ENCODE measurements at places on chromosomes 16 and 17.

- DNase-seq: no peak
Measured at GRCh38 chr16:14538604-14539003, 91.5 kb downstream of the PARN start.

- no peak for DNase-seq
Measured at GRCh38 chr17:81328489-81328888, 33.4 kb upstream of the SLC38A10 start.

DNA sequence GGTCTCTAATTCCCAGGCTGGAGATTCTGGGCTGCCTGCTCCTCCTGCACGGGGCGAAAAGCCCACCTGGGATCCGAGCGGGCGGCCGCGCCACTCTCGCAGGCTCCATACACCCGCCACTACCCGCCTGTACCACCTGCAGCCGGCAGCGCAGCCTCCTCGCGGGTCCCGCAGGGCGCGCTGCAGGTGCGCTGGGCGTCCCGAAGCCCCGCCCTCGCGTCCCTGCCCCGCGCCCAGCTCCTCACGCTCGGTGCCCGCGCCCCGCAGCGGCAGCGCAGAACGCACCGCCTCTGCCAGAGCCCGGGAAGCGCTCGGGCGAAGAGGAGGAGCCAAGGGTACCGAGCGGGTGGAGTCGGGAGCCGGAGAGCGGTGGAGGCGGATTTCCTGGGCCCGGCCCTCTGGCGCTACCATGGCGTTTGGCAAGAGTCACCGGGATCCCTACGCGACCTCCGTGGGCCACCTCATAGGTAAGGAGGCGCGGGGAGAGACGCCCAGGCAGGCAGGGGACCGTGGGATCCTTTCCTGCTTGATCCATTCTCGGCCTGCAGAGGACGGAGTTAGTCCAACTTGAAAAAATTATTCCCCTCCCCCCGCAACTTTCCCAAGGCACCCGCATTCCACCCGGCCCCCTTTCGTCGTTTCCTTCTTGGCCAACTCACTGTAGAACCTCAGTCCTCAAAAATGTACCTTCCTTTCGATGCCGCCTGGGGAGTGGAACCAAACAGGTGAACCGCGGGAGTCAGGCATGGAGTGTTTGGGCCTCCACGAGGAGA lies at the start of gene TOM1L1:
Gene TOM1L1 (plus strand): TSS at position 396 of the 773 bp plus-strand sequence. CDS start 14 bp downstream, at position 410.
- DNase-seq: no peak

DNA sequence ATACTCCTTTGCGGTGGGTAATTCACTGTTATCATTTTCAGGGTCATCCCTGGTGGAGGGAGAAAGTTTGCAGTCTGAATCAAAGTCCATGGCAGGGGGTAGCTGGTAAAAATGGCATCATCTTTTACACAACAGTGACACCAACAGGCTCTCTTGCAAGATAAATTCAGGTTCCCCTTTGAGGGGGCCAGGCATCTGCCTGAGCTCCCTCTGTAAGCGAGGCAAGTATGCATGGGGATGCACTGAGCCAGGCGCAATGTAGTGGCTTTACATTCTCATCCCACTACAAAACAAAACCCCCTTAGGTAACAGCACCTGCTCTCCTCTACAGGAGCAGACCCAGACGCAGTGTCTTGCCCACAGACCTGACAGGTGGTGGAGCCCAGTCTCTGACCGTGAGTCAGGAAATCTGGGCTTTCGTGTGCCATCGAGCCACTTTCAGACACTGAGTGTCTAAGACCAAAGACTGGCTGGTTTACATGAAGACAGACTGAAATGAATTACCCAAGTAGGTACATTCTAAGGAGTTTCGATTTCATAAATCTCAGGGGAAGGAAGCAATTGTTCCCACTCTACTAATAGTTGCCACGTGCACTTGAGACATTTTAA lies 17.7 kb downstream of the LITAFD start:
- no peak for DNase-seq

DNA sequence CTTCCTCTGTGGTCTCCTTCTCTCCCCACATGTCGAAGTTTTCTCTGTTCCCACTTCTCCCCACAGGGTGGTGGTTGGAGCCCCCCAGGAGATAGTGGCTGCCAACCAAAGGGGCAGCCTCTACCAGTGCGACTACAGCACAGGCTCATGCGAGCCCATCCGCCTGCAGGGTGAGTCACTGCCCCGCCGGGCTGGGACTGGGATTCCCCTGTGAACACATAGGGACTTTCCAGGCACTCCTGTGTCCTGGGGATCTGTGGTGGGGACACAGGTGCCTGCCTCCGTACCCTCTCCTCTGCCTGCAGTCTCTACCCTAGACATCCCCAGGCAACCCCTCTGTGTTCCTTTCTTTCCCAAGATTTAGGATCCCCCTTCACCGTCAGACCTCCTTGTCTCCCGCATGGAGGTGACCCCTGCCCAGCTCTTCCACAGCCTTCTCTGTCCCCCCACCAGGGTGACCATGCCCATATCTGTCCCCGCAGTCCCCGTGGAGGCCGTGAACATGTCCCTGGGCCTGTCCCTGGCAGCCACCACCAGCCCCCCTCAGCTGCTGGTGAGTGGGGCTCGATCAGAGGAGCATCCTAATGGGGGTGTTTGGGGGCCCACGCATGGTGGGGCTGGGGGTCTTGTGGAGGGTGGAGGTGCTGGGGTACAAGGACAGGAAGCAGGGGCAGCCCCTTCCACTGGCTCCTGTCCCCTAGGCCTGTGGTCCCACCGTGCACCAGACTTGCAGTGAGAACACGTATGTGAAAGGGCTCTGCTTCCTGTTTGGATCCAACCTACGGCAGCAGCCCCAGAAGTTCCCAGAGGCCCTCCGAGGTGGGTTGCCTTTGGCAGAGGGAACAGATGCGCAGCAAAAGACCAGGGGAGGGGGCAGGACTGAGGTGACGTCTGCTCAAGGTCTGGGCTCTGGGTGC lies 5.8 kb downstream of the ITGAM start:
- peak; percentile 63 for DNase-seq

DNA sequence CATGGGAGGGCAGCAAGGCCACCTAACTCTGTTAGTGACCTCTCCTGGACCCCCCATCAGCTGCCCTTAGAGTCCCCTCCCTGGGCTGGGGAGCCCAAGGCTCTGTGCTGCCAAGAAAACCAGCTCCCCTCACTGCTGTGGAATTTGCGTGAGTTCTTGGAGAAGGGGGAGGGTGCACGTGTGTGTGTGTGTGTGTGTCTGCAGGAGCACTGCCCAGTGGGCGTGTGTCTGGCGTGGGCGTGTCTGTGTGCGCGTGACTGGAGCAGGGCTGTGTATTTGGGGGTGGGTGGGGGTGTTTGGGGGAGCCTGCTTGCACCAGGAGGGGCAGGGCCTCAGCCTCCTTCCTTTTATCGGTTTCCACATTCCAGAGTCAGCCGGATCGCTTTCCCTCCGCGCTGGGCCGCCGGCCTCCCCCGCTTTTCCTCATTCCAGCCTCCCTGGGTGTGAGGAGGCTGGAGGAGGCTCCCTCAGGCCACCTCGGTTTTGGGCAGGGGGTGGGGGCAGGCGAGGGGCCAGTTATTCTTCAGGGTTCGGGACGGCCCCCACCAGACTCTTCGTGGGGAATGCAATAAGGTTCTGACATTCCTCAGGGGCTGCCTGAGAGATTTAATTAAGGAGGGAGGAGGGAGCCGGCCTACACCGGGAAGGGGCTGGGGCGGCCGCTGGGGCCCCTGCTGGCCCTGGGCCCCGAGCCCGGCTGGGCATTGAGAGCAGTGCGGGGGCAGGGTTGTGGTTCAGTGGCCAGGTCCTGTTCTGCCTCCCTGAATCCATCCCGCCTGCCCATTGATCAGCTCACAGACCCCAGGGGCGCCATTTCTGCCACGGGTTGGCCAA lies 2.5 kb downstream of the VASN start:
- DNase-seq: no peak

- DNase-seq: no peak
Measured at GRCh38 chr16:86565644-86566511, 751 bp upstream of the FOXC2 start.

- DNase-seq: no peak
Measured at GRCh38 chr16:19113577-19114358, at the start of gene ITPRIPL2. TSS of gene ITPRIPL2 (plus strand) at chr16:19113964. CDS start at chr16:19114462, 498 bp downstream.

DNA sequence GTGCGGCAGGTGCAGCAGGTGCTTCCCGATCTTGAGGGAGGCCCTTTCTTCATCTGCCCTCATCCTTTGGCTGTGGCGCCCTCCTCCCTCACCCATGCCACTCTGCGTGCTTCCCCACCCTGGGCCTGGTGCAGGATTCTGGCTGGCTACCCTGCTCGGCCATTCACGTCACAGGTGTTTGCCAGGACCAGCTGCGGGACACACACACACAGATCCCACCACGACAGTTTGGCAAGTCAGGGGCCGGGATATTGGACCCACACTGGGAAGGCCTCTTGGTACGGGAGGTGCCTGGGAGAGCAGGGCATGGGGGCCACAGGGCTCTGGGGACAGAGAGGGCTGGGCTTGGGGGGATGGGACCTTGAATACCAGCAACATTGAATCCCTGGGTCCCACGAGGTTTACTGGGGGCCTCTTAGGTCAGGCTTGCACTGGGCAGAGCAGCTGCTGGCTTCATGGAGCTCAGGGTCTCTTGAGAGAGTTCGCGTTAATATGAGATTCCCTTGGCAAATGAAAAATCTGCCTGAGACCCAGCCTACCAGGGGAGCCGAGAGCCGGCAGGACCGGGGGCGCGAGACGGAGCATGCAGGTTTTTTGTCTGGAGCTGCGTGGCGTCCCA lies 15.1 kb downstream of the ADCY7 start:
- no peak for DNase-seq

- no peak for DNase-seq
Measured at GRCh38 chr16:21088143-21088542, 62.5 kb downstream of the DNAH3 start.

DNA sequence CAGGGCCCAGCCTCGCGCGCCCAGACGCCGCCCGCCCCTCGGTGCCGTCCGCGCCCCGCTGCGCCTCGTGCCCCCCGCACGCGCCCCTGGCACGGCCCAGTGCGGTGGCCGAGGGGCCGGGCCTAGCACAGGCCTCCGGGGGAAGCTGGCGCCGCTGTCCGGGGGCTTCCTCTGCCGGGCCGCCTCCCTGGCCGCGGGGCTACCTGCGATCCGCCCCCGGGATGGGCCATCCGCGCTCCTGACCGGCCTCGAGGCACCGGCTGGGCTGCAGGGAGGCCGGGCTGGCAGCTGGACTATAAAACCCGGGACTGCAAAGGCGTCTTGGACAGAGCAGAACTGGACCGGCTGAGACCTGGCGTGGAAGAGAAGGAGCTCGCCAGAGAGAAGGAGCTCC lies 783 bp downstream of the BHLHA9 start:
- no peak for DNase-seq

- no peak for DNase-seq
Measured at GRCh38 chr16:89506791-89507191, 1.4 kb upstream of the SPG7 start.

DNA sequence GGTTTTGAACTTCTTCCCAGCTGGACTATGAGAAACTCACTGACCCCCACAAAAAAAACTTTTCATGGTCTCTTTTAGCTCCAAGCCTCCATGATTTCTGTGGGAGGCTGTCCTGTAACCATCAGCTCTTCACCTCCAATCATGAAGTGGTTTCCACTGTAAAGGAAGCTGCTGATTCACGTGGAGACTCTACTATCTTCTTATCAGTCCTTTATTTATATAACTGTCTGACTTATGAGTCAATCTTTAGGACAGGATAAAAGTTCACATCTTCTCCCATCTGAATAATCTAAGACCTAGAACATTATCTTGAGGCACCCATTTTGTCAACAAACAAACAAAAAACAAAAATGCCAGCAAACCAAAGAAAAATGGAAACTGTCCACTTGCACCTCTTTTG lies 409.9 kb downstream of the SLC39A11 start:
- DNase-seq: no peak

GRCh38 chr17:72488555-72489271 lies 367.9 kb downstream of the SOX9 start:
- DNase-seq: no peak

DNA sequence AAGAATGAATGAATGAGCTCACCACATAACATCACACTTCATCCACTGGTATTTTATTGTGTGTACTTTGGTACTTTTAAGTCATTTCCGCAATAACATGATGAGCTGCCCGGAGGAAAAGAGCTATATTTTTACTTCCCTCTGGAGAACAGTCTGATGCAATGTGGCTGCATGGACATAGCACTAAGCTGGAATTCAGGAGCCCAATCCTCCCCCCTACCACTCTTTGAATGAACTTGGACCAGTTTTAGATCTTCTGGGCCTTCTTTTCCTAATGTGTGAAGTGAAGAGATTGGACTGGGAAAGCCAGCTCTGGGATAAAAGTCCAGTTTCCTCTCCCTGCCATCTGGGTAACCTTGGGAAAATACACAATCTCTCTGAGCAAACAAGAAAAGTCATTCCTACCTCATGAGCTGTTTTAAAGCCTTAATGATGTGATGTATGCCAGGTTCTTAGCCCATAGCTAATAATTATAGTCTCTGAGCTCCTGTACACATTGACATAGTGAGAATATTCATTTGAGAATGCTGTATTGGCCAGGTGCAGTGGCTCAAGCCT lies 79.3 kb downstream of the ABCC12 start:
- DNase-seq: no peak

- DNase-seq: no peak
Measured at GRCh38 chr16:83517398-83517797, 290.4 kb upstream of the HSBP1 start.

Data from activated T-helper 9 cell treated with anti-CD3 and anti-CD28 coated beads, Interleukin-2, amount 50 U/mL, for 16 hours (primary cell).